ENCODE measurements at places on chromosomes 11 and 22.

DNA sequence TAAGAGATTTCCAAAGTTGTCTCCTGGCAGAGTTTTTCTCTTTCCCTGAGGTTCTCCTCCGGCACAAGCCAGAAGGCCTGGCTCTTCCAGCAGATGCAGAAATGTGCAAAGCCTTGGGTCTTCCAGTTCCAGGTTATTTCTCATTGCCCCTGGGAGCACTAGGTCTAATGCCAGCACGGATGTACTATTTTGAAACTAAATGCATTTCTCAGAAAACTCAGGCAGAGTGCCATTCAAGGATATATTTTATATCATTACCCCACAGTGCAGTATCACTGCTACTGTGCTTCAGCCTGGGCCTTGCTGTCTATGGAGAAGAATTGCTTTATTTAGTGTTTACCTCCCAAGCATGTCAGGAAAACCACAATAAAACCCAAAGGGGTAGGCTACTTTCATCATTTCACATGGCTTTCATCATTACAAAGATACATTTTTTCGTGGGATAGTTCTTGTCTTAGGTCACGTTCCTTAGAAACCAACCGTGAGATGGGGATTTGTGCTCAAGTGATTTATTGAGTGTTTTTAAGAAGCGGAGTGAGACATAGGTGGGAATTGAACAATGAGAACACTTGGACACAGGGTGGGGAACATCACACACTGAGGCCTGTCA is 22.4 kb upstream of the FZD4 start:
- DNase-seq: no peak

DNA sequence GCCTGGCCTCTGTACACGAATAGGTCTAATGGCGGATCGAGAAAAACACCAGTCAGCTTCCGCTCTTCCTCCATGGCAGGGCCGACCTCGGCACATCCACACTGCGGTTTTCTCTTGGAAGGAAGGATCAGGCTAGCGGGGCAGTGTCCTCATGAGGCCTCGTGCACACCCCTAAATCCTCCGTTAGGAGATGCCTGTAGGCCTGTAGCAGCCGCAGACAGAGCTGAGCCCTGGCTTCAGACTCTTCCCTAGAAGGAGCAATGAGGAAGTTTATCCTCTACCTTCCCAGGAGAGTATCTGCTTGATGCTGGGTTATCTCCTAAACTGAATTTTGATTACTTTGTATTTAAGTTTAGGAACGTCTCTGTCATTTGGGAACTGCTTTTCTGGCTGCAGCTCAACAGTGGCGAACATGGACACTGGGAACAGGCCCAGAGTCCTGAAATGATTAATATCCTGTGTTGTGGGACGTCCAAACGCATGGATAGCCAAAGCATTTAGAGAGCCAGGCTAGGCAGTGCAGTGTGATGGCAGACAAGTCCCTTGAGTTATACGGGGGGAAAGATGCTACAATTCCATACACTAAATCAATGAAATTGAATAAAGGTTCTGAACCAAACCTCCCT is 16.5 kb upstream of the BMAL1 start:
- no peak for DNase-seq

GRCh38 chr22:23753385-23753784 is 840 bp downstream of the VPREB3 start:
- DNase-seq: no peak

DNA sequence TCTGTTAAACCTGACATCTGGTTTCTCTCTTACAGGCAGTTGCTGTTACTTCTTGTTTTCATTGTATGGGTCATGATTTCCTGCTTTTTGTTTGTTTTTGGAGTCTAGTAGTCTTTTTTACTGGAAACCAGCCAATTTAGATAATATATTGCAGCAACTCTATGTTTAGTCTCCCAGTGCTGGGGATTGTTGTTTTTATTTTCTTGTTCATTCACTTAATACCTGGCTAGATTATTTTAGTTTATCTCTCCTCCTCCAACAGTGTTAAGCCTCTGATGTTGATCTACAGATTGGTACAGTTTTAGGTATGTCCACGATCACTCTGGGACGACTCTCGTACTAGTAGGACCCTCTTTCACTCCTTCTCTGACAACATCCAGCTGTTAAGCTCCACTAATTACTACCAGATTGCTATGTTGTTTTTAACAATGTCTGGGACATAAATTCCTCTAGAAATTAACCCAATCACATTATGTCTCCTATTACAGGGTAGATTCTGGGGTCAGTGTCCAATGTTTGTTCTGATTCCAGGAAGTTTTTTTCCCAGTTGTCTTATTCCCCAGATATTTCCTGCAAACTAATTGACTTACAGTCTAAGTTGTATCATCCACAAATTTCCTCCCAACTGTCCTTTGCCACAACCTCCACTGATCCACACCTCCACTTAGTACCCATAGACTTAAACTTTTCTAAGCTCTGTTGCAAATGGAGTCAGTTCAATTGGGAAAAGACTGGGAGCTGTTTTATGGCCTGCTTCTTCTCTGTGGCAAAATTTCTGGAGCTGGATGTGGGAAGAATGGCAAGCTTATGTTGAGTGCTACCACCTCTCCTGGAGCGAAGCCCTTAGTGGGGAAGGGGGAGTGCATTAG is 1280.6 kb upstream of the CNTN5 start:
- DNase-seq: no peak

GRCh38 chr11:31558001-31558400 is 48.4 kb downstream of the ELP4 start:
- no peak for DNase-seq

DNA sequence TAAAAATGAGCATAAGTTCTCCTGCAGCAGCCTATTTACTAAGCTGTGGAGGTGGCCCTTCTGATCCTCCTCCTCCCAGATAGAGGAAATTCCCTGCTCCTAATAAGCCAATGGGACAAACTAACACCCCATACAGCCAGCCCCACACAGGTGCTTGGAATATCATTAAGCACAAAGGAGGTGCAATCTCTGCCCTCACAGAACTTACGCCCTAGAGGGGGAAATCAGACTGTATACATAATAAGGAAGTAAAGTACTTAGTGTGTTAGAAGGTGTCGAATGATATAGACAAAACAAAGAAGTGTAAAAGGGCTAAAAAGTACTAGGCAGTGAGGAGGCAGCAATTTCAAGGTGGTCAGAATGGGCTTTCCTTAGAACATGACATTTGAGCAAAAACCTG is 5.8 kb downstream of the MS4A12 start:
- no peak for DNase-seq

DNA sequence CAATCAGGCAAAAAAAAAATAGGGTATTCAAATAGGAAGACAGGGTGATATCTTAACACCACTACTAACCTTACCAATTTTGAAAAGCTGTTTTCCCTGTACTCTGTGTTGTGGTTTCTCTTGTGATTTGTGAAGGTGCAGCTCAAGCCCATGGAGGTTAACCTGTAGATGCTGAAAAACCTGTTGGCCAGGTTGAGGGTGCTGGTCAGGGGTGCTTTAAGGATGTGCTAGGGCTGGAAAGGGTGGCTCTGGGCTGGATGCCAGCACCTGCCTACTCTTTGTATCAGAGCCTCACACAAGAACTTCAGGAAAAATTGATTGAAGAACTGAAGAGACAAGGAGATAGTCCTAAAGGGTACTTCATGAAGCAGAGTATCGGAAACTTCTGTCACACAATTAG is 18.3 kb upstream of the OR5M8 start:
- DNase-seq: no peak

DNA sequence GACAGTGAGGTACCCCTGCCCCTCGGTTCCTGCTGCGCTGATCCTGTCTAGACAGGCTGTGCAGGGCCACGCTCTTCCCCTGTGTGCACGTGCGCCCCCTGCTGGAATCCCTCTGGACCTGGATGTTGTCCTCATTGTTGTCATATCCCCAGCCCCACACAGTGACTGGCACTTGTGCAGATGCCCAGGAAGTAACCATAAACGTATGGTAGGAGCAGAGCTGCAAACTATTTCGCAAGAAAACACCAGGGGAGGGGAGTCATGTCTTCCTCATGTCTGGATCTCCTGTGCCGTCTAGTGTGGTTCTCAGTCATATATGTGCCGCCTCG is 114.7 kb downstream of the CRYBB2 start:
- peak; percentile 28 for DNase-seq

GRCh38 chr11:15146271-15147003 is 31.7 kb downstream of the INSC start:
- no peak for DNase-seq

DNA sequence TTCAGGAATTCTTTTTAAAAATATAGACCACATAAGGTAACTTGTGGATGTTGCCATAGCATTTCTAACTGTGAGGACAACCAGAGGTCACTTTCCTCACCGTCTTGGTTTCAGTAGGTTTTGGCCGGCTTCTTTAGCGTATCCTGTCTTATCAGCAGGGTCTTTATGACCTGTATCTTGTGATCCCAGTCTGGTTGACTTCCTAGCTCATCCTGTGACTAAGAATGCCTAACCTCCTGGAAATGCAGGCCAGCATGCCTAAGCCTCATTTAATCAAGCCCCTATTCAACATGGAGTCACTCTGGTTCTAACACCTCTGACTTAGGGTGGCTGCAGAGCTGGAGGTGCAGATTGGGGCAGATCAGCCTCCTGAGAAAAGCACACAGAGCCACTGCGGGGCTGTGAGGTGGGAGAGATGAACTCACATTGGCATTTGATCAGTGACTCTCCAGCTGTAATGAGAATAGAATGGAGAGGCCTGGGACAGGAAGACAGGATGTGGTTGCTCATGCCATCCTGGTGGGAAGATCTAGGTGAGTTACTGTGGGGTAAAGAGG is 41.1 kb upstream of the TOP3B start:
- DNase-seq: no peak

- DNase-seq: no peak
Measured at GRCh38 chr11:113329725-113330124, 15.3 kb downstream of the TTC12 start.

DNA sequence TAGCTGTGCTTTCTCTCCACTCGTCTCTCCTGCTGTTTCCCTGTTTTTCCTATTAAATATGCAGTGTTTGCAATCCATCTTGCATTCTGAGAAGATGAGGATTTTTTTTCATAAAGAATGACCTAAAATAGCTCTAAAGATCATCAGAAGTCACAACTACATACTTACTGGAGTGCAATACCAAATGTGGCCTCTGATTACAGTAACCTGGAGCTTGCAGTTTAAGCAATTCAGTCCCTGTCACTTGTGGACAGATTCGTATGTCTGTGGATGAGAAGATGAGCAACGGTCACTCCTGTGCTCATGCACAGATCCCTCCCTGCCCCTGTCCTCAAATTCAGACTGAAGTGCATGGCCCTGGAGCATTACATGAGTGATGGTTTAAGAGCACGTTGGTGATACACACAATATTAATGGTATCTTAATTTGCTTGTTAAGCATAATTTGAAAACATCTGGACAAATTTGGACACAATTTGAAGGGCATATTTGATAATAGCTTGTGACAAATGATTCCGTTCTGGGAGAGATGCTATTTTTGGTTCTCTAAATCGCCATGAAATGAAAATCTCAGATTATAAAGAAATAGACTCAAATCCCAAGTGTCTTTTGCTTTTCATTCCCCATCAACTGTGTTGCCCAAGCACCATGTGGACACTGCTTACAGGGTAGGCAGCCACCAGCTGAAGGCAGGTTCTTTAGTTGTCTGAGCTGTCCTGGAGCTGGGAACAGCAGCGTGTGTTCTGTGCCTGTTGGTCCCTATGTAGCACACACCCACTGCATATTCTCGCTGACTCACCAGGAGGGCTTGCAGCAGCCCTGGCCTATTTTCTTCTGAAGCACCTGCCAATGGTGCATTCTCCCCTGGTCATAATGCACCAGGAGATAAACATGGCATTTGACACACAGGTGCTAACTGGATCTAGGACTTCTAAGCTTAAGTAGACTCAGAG is 32.6 kb upstream of the PRAME start:
- no peak for DNase-seq

GRCh38 chr11:108698844-108699642 is 34.2 kb downstream of the DDX10 start:
- DNase-seq: no peak

GRCh38 chr11:70305501-70305900 is 35.0 kb downstream of the PPFIA1 start:
- no peak for DNase-seq

GRCh38 chr11:2401436-2401984 is 960 bp downstream of the TSSC4 start:
- DNase-seq: no peak

DNA sequence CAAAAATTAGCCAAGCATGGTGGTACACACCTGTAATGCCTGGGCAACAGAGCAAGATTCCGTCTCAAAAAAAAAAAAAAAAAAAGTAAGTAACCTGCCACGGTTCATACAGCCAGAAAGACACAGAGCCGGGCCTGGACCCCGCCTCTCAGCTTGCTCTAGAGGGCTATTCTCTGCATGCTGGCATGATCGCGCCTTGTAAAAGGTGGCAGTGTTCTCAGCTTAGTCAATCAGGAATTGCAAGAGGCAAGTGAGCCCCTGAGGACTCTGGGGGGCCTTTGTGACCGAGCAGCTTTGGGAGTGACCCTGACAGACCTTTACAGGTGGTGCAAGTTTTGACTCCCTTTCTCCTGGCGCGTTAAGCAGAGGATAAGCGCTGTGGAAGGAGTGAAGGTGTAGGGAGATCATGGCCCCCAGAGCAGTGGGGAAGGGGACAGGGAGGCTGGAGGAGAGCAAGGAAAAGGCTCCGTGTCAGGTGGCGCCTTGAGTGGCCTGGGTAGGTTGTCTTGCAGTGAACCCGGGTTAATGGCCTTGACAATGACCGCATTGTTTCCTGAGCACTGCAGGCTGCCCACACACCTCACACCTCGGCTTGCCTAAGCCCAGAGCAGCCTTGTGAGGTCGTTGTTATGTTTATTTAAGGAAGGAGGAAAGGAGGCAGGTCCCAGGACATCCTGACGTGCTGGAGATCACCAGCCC is 48.9 kb downstream of the CDPF1 start:
- DNase-seq: no peak
